MM.1S (cell line): ENCODE measurements at places on chromosomes 4 and X.

DNA sequence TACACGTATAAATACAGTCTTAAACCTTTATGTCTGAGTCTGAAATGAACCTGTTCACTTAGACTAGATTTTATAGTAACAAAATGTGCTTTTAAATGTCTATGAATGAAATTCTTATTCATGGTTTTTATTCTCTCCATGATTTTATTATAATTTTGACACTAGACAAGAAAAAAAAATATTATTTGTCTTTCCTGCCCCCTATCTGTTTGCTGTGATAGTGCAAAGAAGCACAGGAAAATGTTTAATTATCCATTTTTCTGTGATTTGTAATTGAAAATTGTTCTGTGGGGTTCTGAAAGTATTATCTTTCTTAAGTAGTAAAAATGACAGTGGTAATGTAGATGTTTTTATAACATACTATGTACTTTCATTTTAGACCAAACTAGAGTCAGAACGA, 52.0 kb downstream of the INTS6L start:
- H3K27ac ChIP-seq, result no peak overlapping the region
- no peak overlapping the region for H3K4me3 ChIP-seq
- no peaks in the 10 kb centered on the region for H3K4me1 ChIP-seq
- no peaks in the 10 kb centered on the region for H3K36me3 ChIP-seq

GRCh38 chrX:13983734-13984133, 46.0 kb downstream of the GEMIN8 start:
- DNase-seq, result no peak
- no peaks in the 10 kb centered on the region for H3K27me3 ChIP-seq

DNA sequence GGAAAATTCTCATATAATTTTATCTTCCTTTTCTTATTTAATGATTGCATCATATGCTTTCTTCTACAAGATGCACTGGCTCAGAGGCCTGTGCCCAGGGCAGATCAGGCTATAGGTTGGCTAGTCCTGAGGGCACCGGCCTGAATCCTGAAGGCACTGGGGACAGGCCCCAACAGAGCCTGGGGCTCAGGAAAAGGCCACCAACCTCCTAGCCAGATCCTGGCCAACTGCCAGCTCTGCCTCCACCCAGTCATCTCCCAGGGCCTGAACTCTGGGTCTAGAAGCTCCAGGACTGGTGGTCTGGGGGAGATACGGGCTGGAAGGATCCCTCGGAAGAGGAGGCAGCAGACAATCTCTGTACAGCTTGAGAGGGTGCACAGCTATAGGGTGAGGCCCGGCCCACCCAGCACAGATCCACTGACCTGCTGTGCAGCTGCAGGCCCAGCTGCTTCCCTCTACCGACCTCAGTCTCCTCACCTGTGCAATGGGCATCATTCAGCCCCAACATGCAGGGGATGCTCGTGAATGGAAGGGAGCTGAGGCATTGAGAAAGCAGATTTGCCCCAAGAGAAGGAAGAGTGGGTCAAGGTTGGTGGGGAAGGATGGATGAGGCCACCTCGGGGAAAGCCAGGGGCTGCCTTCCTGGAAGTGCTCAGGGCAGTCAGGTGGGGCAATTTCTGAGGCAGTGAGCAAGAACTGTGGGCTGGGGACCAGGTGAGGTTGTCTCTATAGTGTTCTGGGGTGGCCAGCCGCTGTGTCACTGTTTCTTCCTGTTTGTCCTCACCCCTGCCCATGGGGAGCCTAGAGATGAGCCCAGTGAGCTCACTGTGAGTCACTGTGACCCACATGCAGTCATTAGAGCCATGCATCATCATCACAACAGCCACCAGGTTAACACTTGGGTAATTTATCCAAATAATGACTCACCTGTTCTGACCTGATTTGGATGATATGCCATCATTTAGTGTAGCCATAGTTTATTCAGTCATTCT, 22.4 kb upstream of the XAGE2 start:
- no peak for DNase-seq
- no peaks in the 10 kb centered on the region for H3K36me3 ChIP-seq
- H3K27ac ChIP-seq, result no peak overlapping the region
- no peaks in the 10 kb centered on the region for H3K4me1 ChIP-seq
- no peaks in the 10 kb centered on the region for H3K27me3 ChIP-seq

- no peak overlapping the region for H3K27ac ChIP-seq
- H3K4me3 ChIP-seq, result no peak overlapping the region
- no peaks in the 10 kb centered on the region for H3K4me1 ChIP-seq
- H3K36me3 ChIP-seq, result no peaks in the 10 kb centered on the region
- no peaks in the 10 kb centered on the region for H3K27me3 ChIP-seq
- peak; percentile 18 for DNase-seq
Observed at GRCh38 chrX:82134378-82134777, 932.5 kb downstream of the SH3BGRL start.

DNA sequence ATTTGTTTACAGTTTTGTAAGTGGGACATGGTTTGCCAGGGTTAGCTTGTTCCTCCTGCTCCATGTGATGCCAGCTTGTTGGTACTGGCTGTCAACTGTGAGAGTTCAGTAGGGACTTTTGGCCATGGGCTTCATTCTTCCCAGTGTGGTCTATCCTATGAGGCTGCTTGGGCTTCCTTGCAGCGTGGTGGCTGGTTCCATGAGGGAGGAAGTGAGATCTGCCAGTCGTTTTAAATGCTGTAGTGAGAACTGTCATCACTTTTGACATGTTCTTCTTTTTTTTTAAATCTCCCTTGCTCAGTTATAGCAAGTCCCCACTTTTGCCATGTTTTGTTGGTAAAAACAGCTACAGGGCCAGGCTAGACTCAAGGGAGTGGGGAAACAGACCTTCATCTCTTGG, 15.9 kb downstream of the NSD2 start:
- H3K4me3 ChIP-seq, result no peak overlapping the region
- H3K4me1 ChIP-seq, result no peaks in the 10 kb centered on the region
- H3K27ac ChIP-seq, result no peak overlapping the region
- no peak for DNase-seq
- no peaks in the 10 kb centered on the region for H3K36me3 ChIP-seq

GRCh38 chr4:2073808-2074481, 14.8 kb downstream of the NAT8L start:
- no peaks in the 10 kb centered on the region for H3K36me3 ChIP-seq
- no peak for DNase-seq
- H3K4me3 ChIP-seq, result no peak overlapping the region
- H3K27ac ChIP-seq, result no peak overlapping the region
- no peaks in the 10 kb centered on the region for H3K4me1 ChIP-seq

- no peak for DNase-seq
- H3K36me3 ChIP-seq, result no peaks in the 10 kb centered on the region
- no peak overlapping the region for H3K27ac ChIP-seq
- no peaks in the 10 kb centered on the region for H3K27me3 ChIP-seq
- no peak overlapping the region for H3K4me3 ChIP-seq
- H3K4me1 ChIP-seq, result no peaks in the 10 kb centered on the region
Observed at GRCh38 chrX:30151964-30152363, 63.4 kb upstream of the MAGEB2 start.

GRCh38 chr4:140311257-140311835, 62.1 kb upstream of the SCOC start:
- no peak overlapping the region for H3K4me3 ChIP-seq
- no peak for DNase-seq
- no peak overlapping the region for H3K27ac ChIP-seq
- peaks cover 19% of the 10 kb centered on the region for H3K4me1 ChIP-seq
- no peaks in the 10 kb centered on the region for H3K27me3 ChIP-seq
- no peaks in the 10 kb centered on the region for H3K36me3 ChIP-seq

GRCh38 chr4:8817096-8817812, 54.4 kb downstream of the HMX1 start:
- H3K4me3 ChIP-seq, result no peak overlapping the region
- H3K36me3 ChIP-seq, result no peaks in the 10 kb centered on the region
- peaks cover 22% of the 10 kb centered on the region for H3K4me1 ChIP-seq

GRCh38 chr4:8699479-8700145, 107.0 kb downstream of the CPZ start:
- no peaks in the 10 kb centered on the region for H3K4me1 ChIP-seq
- no peak overlapping the region for H3K4me3 ChIP-seq
- no peak for DNase-seq
- no peaks in the 10 kb centered on the region for H3K36me3 ChIP-seq

DNA sequence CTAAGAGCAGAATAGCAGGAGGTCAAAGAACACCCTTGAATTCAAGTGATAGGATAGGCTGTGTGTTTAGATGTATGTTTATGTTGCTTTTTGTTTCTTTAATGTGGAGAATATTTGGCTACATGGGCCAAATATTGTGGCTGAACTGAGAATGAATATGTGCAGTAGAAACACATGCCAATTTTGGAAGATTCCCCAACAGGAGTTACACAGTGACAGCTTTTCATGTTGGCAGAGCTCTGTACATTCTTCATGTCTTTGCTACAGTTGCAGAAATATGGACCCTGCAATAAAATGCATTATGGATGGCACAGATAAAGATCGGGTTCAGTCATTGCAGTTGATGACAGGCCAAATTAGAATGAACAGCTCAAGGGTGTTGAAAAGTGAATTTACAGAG, 82.8 kb upstream of the SLC4A4 start:
- H3K36me3 ChIP-seq, result no peaks in the 10 kb centered on the region
- no peak overlapping the region for H3K27ac ChIP-seq
- DNase-seq, result no peak
- no peaks in the 10 kb centered on the region for H3K27me3 ChIP-seq
- no peaks in the 10 kb centered on the region for H3K4me1 ChIP-seq
- no peak overlapping the region for H3K4me3 ChIP-seq

DNA sequence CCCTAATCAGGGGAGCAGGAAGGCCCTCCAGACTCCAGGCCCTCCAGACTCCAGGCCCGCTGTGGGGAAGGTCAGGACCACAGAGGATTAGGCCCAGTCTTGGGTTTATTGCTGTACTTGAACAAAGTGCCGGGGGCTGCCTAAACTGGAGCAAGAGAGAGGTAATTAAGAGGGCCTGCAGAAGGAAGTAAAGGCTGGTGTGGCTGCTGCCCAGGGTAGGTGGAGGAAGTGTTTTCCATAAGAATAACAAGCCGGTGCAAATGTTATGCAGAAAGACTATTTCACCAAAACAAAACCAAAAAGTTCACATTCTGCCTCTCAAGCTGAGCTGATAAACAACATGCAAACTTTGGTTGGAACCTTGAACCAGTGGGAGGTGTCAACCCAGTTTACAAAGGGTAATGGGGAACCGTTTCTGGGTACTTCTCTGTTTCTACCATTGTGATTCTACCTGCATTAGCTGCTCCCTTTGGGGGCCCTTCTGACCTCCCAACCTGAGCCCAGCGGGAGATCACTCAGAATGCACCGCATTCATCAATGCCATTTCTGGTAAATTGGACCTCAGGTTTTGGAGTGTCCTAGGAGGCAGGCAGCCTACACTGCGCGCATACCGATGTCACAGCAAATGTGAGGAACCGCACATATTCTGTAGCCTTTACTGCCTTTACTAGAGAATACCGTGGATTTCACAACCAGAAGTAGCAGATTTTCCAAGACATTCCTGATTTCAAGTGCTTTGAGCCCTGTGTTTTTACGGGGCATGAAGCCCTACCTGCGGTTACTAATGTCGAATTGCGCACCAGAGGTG, 59.7 kb upstream of the BCOR start:
- no peak overlapping the region for H3K27ac ChIP-seq
- H3K36me3 ChIP-seq, result no peaks in the 10 kb centered on the region
- H3K4me1 ChIP-seq, result no peaks in the 10 kb centered on the region
- no peaks in the 10 kb centered on the region for H3K27me3 ChIP-seq
- no peak overlapping the region; the same call in 1 of the 2 replicates for H3K4me3 ChIP-seq

DNA sequence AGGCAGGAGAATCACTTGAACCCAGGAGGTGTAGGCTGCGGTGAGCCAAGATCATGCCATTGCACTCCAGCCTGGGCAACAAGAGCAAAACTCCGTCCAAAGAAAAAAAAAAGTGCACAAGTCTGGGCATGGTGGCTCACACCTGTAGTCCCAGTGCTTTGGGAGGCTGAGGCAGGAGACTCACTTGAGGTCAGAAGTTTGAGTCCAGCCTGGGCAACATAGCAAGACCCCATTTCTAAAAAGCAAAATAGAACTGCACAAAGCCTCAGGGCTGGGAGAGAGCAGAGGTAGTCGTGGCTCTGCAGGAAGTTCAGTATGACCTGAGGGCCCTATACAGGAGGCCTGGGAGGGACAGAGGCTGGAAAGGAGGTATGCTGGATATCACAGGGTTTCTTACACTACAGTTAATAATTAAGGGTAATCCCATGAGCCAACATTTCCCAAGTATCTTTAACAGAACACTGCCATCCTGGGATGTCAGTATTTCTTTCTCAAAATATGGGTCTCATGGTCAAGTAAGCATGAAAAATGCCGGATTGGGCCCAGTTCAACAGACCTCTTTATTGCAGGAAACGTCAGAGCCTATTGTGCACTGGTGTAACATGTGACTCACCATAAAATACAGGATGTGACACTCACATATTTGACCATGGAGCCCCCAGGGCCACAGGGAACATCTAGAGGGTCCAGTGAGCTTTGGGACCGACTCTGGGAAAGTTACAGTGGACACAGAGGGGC, 37.8 kb downstream of the ACSL1 start:
- no peaks in the 10 kb centered on the region for H3K4me1 ChIP-seq
- DNase-seq, result no peak
- no peaks in the 10 kb centered on the region for H3K27me3 ChIP-seq
- H3K36me3 ChIP-seq, result no peaks in the 10 kb centered on the region

GRCh38 chr4:47368211-47368610, 95.3 kb downstream of the COMMD8 start:
- no peaks in the 10 kb centered on the region for H3K27me3 ChIP-seq
- H3K4me1 ChIP-seq, result no peaks in the 10 kb centered on the region
- H3K36me3 ChIP-seq, result no peaks in the 10 kb centered on the region
- H3K27ac ChIP-seq, result no peak overlapping the region
- DNase-seq, result no peak
- no peak overlapping the region for H3K4me3 ChIP-seq

- no peak overlapping the region for H3K27ac ChIP-seq
- no peaks in the 10 kb centered on the region for H3K4me1 ChIP-seq
- no peaks in the 10 kb centered on the region for H3K36me3 ChIP-seq
- H3K27me3 ChIP-seq, result no peaks in the 10 kb centered on the region
Observed at GRCh38 chr4:68163754-68164153, 34.1 kb upstream of the TMPRSS11F start.

DNA sequence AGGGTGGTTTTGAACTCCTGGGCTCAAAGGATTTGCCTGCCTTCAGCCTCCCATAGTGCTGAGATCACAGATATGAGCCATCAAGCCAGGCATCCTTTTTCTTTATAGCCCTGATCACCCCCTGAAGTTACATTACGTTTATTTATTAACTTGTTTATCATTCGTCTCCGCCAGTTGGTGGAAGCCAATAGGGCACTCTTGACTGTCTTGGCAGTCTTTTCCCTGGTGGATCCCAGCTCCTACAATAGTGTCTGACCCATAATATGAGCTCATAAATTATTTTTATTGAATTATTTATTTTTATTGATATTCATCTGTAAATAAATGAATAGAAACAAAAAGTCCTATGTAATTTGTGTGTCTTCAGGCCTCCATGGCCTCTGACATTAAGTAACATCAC, 484.3 kb upstream of the FAT1 start:
- DNase-seq, result no peak
- no peak overlapping the region for H3K4me3 ChIP-seq
- H3K4me1 ChIP-seq, result no peaks in the 10 kb centered on the region
- no peaks in the 10 kb centered on the region for H3K36me3 ChIP-seq

- no peaks in the 10 kb centered on the region for H3K36me3 ChIP-seq
- H3K4me1 ChIP-seq, result peaks cover 7% of the 10 kb centered on the region
- H3K4me3 ChIP-seq, result no peak overlapping the region
- H3K27ac ChIP-seq, result no peak overlapping the region
Observed at GRCh38 chr4:150952167-150952845, 62.8 kb downstream of the LRBA start.
